Cerebellar cortex (tissue), 1 donor: ENCODE measurements at places on chromosomes 5 and 9.

DNA sequence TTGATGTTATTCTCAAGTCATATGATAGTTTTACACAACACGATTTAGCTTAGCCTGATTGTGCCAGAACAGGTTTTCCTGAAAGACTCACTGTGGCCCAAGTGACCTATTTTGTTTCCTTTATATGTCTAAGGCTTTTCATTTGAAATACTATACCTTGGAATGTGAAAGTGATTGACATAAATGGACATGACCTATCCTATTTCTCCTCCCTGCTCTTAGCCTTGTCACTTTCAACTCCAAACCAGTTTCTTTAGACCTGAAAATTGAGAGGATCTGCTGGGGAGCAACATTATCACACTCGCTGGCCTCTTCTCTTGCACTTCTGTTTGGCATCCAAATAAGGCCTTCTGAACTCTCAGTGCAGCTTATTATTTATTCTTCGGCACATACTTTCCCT lies 496.8 kb downstream of the MAT2B start:
- DNase-seq, result no peak

DNA sequence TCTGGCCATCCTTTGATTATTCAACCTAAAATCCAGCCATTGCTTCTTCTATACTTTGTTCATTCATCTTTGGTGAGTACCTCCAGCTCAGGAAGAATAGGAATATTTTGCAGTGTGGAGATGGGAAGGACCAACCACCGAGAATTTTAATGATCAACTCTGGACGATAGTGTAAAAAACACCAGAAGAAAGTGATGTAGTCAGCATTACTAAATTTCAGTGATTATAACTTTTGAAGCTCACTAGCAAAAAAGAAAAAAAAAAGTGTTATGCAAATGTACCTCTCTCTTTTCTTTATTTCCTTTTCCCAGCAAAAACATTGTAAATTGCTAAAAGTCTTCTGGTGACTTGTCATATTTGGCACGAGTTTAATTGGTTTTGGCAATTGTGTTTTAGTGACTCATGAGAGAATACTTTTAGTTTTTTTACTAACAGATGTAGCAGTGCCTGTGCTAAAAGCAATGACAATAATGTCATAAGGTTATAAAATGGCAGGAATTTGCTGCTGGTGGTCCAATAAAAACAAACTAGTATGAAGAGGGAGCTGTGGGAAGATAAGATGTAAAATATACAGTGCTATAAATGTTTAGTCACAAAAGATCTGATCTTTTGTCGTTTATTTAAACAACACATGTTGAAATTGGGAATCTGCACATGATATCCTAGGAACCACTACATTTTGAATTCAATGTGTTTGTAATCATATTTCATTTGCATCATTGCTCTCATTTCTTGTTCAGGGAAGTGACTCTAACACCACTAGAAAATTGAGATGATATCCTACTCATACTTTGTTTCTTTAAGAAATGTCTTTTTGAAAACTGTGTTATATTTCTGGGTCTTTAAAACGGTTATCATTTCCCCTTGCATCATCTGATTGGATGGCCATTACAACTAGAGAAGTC lies 81.3 kb upstream of the ERCC6L2 start:
- DNase-seq, result no peak

- DNase-seq, result no peak
Measured at GRCh38 chr5:140565024-140565779, 574 bp downstream of the SLC35A4 start.

- DNase-seq, result no peak
Measured at GRCh38 chr5:111953351-111954127, 196.5 kb upstream of the NREP start.

- DNase-seq, result no peak
Measured at GRCh38 chr5:60888359-60889061, 44.4 kb upstream of the ELOVL7 start.
